Activated CD8-positive, alpha-beta memory T cell treated with anti-CD3 and anti-CD28 coated beads, Interleukin-2, amount 10 ng/mL, durations not matched to agents 7 days and 5 days (primary cell): ENCODE measurements at places on chromosomes 7 and 10. TPM values are rescaled to one million over a fixed set of nuclear protein-coding genes. Genes with fewer than 3 reads are reported as not detected.
A peak's percentile ranks its signal among the peaks of the same experiment; 100 is the strongest.

The H2BK1 gene
- not detected for total RNA-seq

The SUMF2 gene
- total RNA-seq, result 115 TPM

The EZH2 gene
- total RNA-seq, result 106 TPM

The GCK gene
- total RNA-seq, result not detected

The PTPN20 gene
- 0.07 TPM for total RNA-seq

DNA sequence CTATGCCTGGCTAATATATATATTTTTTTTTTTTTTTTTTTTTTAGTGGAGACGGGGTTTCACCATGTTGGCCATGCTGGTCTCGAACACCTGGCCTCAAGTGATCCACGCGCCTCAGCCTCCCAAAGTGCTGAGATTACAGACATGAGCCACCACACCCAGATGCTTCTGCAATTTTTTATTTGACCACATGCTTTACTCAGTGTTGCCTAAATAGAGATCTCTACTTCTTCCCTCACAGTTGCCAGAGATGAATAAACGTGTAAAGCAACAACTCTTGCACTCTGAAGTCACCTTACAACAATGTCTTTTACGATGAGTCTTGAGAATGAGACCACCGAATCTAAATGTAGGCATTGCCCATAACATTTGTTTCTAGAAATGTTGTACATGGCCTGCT is 107.9 kb upstream of the FRMD4A start:
- H3K27me3 ChIP-seq, result peaks cover 24% of the 10 kb centered on the region
- no peaks in the 10 kb centered on the region for H3K36me3 ChIP-seq
- no peak for DNase-seq
- no peaks in the 10 kb centered on the region for H3K4me1 ChIP-seq

GRCh38 chr7:90629297-90629918 is 33.3 kb downstream of the CDK14 start:
- DNase-seq, result no peak
- no peaks in the 10 kb centered on the region for H3K36me3 ChIP-seq
- no peak overlapping the region for H3K4me3 ChIP-seq
- H3K27me3 ChIP-seq, result no peaks in the 10 kb centered on the region
- H3K27ac ChIP-seq, result no peak overlapping the region

DNA sequence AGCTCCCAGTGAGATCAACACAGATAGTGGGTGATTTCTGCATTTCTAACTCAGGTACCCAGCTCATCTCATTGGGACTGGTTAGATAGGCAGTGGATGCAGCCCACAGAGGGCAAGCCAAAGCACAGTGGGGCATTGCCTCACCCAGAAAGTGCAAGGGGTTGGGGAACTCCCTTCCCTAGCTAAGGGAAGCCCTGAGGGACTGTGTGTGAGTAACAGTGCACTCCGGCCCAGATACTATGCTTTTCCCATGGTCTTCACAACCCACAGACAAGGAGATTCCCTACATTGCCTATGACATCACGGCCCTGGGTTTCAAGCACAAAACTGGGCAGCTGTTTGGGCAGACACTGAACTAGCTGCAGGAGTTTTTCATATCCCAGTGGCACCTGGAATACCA is 62.8 kb downstream of the PPP1R3A start:
- no peaks in the 10 kb centered on the region for H3K4me1 ChIP-seq
- H3K4me3 ChIP-seq, result no peak overlapping the region
- no peak overlapping the region for H3K27ac ChIP-seq
- DNase-seq, result no peak
- no peaks in the 10 kb centered on the region for H3K27me3 ChIP-seq
- no peaks in the 10 kb centered on the region for H3K36me3 ChIP-seq

DNA sequence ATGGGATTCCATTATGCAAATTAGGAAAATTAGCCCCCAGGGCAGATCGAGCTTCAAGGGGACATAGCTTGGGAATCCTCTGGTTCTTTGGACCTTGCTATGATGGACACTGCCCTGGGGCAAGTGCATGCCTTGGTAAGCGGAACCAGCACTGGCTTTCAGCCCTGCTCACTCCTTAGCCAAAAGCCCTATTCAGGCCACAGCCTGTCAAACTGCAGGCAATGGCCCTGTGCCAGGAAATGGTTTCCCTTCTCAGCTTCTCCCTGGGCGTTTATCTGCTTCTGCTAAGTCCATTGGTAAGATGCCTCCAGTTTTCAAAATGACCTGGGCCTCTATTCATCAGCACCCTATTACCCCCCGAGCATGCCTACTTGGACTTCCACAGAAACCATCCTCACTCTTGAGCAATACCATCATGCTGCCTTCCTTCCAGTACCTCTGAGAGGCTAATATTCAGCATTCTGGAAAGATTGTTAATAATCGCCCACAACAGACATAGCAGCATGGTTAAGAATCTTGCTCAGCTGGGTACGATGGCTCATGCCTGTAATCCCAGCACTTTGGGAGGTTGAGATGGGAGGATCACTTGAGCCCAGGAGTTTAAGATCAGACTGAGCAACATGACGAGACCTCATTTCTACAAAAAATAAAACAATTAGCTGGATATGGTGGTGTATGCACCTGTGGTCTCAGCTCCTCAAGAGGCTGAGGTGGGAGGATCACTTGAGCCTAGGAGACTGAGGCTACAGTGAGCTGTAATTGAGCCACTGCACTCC is 918.6 kb upstream of the AUTS2 start:
- H3K4me3 ChIP-seq, result no peak overlapping the region
- DNase-seq, result no peak
- H3K36me3 ChIP-seq, result no peaks in the 10 kb centered on the region
- no peak overlapping the region for H3K27ac ChIP-seq
- no peaks in the 10 kb centered on the region for H3K27me3 ChIP-seq
- H3K4me1 ChIP-seq, result no peaks in the 10 kb centered on the region

- no peaks in the 10 kb centered on the region for H3K27me3 ChIP-seq
- H3K4me3 ChIP-seq, result no peak overlapping the region
- H3K27ac ChIP-seq, result no peak overlapping the region
- peaks cover 1% of the 10 kb centered on the region for H3K4me1 ChIP-seq
Observed at GRCh38 chr7:133699386-133699785, 427.8 kb upstream of the LRGUK start.

GRCh38 chr7:71278257-71278656 is 146.3 kb downstream of the GALNT17 start:
- no peaks in the 10 kb centered on the region for H3K27me3 ChIP-seq
- no peaks in the 10 kb centered on the region for H3K36me3 ChIP-seq
- H3K4me1 ChIP-seq, result no peaks in the 10 kb centered on the region
- no peak overlapping the region for H3K4me3 ChIP-seq

- H3K27ac ChIP-seq, result no peak overlapping the region
- H3K36me3 ChIP-seq, result no peaks in the 10 kb centered on the region
Observed at GRCh38 chr10:13765641-13766341, 179.0 kb downstream of the PRPF18 start.

DNA sequence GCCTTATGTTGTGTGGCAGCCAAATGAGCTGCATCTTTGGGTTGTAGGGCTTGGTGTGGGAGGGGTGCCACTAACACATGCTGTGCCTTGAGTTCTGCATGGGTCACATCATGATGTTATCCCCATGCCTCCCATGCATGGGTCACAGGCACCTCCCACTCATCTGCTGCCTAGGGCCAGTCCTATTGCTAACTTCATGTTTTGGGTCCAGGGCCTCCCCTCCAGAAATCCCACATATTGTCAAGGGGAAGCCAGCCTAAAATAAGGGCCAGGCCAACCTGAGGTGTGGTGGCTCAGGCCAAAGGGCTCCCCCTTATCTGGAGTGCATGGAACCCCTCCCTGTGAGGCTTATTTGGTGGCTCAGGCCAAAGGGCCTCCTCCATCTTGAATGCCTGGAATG is 299.0 kb downstream of the RPS24 start:
- no peaks in the 10 kb centered on the region for H3K36me3 ChIP-seq
- H3K27ac ChIP-seq, result no peak overlapping the region
- no peak overlapping the region for H3K4me3 ChIP-seq
- peak; percentile 14 for DNase-seq
- no peaks in the 10 kb centered on the region for H3K4me1 ChIP-seq

GRCh38 chr7:81882086-81882485 is 112.2 kb upstream of the HGF start:
- no peak overlapping the region for H3K4me3 ChIP-seq
- no peaks in the 10 kb centered on the region for H3K4me1 ChIP-seq
- H3K27me3 ChIP-seq, result no peaks in the 10 kb centered on the region

DNA sequence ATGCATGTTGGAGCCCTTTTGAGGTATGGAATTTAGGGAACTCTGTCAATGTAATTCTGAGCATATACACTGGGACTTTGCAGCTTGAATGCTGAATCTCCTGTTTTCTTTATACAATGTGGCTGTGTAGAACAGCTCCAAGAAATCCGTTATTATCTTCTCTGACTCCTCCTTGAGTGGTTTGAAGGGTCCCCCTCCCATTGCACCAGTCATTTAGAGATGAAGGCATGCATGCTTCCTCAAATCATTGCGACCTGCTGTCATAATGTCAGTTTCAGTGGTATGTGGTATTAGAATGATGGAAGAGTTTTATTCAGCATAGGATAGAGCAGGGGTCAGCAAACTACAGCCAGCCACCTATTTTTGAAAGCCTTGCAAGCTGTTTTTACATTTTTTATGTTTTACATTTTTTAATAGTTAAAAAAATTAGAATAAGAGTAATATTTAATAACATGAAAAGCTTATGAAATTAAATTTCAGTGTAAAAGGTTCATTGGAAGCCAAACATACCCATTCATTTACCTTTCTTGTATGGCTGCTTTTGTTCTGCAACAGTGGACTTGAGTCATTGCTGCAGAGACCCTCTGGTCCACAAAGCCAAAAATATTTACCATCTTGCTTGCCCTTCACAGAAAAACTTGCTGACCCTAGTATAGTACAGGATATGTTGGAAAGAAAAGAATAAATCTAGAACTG is 8.1 kb downstream of the STK17A start:
- DNase-seq, result peak; percentile 79
- H3K27ac ChIP-seq, result peak overlapping the region; percentile 74
- H3K4me3 ChIP-seq, result peak overlapping the region; percentile 49

- no peaks in the 10 kb centered on the region for H3K4me1 ChIP-seq
- no peak overlapping the region for H3K27ac ChIP-seq
- no peaks in the 10 kb centered on the region for H3K36me3 ChIP-seq
- DNase-seq, result no peak
Observed at GRCh38 chr7:8627325-8627724, 193.9 kb downstream of the NXPH1 start.
